Parietal lobe (tissue), 2 donors: ENCODE measurements at places on chromosomes 7 and 10. TPM values are rescaled to one million over a fixed set of nuclear protein-coding genes. Genes with fewer than 3 reads are reported as not detected.

Gene INMT
- not detected for total RNA-seq

Gene STOX1
- 9.7 TPM for total RNA-seq

Gene PLAU
- 0.94 TPM for total RNA-seq

Gene GBX1
- not detected for total RNA-seq

Gene SGCE
- total RNA-seq, result 125 TPM

Gene SPDYE11
- not detected for total RNA-seq

Gene SPDYE2B
- not detected for total RNA-seq

Gene TMEM229A
- total RNA-seq, result 0.31 TPM

Gene TUBB8
- not detected for total RNA-seq

Gene IL15RA
- not detected for total RNA-seq

Gene PILRA
- 3.8 TPM for total RNA-seq

Gene PCBD1
- total RNA-seq, result 11.6 TPM

Gene CRYGN
- not detected for total RNA-seq

Gene LIPF
- total RNA-seq, result not detected

Gene CPA4
- not detected for total RNA-seq

Gene NPFFR1
- 1.3 TPM for total RNA-seq

Gene RPEL1
- not detected for total RNA-seq

Gene GBF1
- total RNA-seq, result 35.4 TPM

Gene C10orf53
- not detected for total RNA-seq

Gene HHEX
- 0.63 TPM for total RNA-seq

Gene SDK1
- total RNA-seq, result 40.7 TPM

Gene HOGA1
- 0.31 TPM for total RNA-seq

Gene OR6V1
- not detected for total RNA-seq

Gene WASHC2C
- 38.5 TPM for total RNA-seq

Gene BHLHA15
- total RNA-seq, result 10.3 TPM

Gene ENTPD1
- total RNA-seq, result 8.8 TPM

Gene TAS2R4
- 16.6 TPM for total RNA-seq

Gene MMD2
- total RNA-seq, result 2.2 TPM

Gene NUTM2A
- 3.1 TPM for total RNA-seq

Gene PRSS37
- not detected for total RNA-seq

Gene KNDC1
- total RNA-seq, result 12.2 TPM

Gene INSYN2A
- total RNA-seq, result 9.4 TPM
